ENCODE measurements at places on chromosomes 1 and 21.

DNA sequence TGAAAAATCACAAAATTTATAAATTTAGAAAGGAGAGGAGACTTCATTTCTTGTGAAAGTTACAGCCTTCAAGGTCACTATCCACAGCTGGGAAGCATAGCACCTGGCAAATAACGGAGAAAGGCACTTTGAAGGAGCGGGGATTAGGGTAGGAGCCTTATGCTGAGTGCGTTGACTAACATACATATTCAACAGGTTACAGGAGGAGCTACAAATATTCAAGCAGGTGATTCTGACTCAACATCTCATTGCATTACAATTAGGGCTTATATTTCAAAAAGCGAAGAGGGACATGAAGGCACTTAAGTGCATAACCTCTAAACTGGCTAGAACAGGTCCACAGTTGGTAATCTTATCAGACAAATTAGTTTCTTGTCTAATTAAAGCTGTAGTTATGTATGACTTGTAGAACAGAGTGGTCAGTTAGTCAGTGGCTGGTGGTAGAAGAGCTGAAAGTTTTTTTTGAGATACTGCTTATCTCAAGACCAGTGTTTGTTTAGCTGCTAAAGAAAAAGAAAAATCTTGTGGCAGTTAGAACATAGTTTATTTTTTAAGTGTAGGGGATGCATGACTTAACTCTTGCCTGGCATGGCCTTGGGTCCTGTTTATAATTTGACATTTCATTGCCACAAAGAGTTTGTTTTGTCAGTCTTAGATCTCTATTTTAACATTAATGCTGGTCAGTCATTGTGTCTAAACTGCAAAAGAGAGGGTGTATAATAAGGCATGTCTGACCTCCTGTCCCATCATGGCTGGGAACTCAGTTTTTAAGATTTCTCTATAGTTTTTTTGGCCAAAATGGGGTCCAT, 311.5 kb downstream of the DUSP10 start:
- DNase-seq = no peak

GRCh38 chr1:160776178-160776577, 19.8 kb upstream of the LY9 start:
- no peak for DNase-seq

DNA sequence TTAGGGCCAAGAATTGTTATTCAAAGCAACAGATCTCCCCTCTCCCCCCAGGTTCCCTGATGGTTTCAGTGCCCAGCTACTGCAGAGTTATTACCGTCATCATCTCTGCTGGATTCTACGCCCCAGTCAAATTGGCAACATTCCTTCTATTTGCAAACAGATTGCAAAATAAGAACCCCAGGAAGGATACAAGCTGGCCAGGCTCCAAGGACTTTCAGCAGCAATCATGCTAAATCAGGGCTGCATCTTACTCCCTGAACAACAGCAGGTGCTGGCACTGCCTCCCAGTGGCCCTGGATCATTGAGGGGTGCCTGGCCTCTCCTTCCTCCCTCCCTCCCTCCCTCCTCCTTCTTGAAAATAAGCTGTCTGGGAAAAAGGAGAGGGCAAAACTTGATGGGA, 521.6 kb upstream of the BEND5 start:
- DNase-seq = no peak

- no peak for DNase-seq
These were observed 437.6 kb downstream of the PRDM2 start for GRCh38 chr1:14137411-14138134.

GRCh38 chr1:33468531-33468930, 3.9 kb upstream of the ZSCAN20 start:
- no peak for DNase-seq

DNA sequence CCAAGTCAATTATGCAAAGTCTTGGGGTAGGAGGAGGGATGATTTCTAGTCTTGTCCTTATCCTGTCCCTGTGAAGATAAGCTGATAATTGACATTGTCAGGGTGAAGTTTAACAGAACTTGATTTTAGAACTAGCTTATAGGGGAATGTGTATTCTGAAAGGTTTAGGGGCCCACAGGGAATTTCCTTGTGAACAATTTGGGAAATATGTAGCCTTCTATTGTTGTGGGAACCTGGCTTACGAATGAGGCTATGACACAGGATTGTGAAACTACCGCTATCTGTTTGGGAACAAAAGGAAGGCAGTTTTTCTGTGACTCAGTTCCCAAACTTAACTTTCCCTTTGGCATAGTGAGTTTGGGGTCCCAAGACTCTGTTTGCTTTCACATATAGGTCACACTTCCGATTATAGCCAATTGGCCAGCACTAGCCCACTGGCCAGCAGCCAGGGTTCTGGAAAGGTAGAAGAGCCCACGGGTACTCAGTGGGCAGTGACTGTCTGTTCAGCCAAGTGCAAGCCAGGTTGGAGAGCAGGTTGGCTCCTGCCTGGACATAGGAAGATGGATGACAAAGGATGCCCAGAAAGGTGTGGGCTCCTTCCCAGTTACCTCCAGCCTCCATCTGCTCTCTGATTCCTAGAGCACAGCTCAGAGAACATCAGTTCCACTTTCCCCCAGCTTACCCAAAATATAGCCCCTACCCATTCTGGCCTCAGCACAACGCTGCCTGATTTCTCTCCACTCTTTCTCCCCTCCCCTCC, 35.5 kb downstream of the H3-3A start:
- DNase-seq = no peak

DNA sequence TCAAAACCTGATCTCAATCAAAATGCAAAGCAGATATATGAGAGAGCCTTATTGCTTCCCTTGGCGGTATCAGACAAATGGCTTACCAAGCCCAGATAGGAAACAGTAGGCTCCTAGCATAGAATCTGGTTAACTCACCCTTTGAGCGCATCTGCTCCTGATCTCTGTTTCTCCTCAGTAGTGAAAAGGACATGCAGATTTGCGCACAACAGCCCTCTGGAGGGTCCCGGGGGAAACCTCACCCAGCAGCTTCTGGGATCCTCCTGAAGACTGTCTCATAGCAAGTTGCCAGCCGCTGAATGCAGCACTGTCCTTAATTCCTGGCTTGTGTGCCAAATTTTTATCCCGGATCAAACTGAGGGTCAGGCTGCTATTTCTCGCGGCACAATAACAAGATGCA, 192.2 kb downstream of the FASLG start:
- no peak for DNase-seq

Measured in activated naive CD4-positive, alpha-beta T cell treated with anti-CD3 and anti-CD28 coated beads, Interleukin-2, amount 50 U/mL, for 16 hours (primary cell).